ENCODE measurements at places on chromosomes 16 and 17. TPM values are rescaled to one million over a fixed set of nuclear protein-coding genes. Genes with fewer than 3 reads are reported as not detected.
A peak's percentile ranks its signal among the peaks of the same experiment; 100 is the strongest.

DNA sequence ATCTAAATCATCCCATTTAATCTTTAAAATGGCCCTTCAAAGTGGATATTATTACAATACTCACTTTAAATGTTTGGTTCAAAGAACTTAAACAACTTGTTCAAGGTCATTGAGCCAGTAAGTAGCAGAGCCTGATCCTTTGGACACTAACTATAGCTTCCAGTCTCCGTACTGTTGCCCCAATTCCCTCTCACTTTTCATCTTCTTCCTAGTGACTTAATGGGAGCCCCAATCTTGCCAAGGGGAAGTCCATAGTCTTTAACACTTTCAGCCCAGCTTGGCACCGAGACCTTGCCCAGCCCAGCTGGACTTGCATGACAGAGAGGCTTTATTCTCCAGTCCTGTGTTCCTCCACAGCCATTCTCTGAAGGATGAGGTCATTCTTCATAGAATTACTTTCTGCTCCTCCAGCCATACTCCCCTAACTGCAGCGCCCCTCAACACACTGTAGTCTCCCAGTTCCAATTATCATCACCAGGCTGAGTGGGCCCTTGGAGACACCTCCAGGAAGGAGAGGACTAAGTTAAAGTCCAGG, 49.2 kb upstream of the NLK start:
- no peaks in the 10 kb centered on the region for H3K4me1 ChIP-seq
- no peaks in the 10 kb centered on the region for H3K36me3 ChIP-seq
- H3K4me3 ChIP-seq: no peak overlapping the region
- no peak overlapping the region for H3K27ac ChIP-seq
- no peak for DNase-seq

GRCh38 chr16:2698103-2698870, 16.0 kb downstream of the KCTD5 start:
- peaks cover 17% of the 10 kb centered on the region for H3K36me3 ChIP-seq
- DNase-seq: no peak
- H3K27me3 ChIP-seq: no peaks in the 10 kb centered on the region
- no peak overlapping the region for H3K27ac ChIP-seq

DNA sequence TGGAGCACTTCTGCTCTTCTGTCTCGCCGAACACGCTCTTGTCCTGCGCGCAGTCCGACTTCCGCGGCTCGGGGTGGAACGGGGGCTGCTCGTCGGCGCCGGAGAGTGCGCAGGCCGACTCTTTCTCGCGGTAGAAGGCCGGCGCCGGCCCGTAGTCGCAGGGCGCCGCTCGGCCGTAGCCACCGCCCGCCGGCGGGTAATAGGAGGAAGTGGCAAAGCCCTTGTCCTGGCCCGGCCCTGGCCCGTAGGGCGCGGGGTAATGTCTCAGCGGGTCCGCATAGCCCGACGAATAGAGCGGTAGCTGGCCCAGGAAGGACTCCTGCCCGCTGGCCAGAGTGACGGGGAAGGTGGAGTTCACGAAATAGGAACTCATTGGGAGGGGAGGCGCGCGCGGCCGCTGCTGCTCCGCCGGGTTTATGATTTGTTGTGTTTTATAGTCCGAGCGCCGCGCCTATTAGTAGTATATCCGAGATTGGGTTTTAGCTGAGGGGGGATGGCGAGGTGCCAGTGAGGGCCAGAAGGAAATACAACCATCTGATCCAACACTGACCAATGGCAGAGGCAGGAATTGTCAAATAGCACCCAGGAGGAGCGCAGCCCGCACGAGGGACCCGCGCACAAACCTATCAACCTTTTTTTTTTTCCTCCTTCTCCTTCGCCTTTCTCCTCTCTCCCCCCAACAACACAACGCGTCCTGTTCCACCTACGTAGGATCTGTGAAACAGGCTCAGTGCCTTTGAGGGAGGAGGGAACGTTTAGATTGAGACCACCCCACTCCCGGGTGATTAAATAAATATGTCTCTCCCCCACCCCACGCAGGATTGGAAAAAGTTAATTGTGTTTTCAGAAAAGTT, 4.4 kb upstream of the HOXB5 start:
- no peaks in the 10 kb centered on the region for H3K36me3 ChIP-seq
- H3K27ac ChIP-seq: no peak overlapping the region
- H3K4me1 ChIP-seq: peaks cover 53% of the 10 kb centered on the region
- peak overlapping the region; percentile 71 for H3K4me3 ChIP-seq
- DNase-seq: peak; percentile 54
- peaks cover 80% of the 10 kb centered on the region for H3K27me3 ChIP-seq

GRCh38 chr17:80034791-80035686, 633 bp downstream of the TBC1D16 start:
- peak overlapping the region; percentile 74 for H3K4me3 ChIP-seq
- no peak overlapping the region for H3K27ac ChIP-seq
- no peaks in the 10 kb centered on the region for H3K36me3 ChIP-seq
- DNase-seq: peak; percentile 67
- H3K27me3 ChIP-seq: peaks cover 33% of the 10 kb centered on the region

DNA sequence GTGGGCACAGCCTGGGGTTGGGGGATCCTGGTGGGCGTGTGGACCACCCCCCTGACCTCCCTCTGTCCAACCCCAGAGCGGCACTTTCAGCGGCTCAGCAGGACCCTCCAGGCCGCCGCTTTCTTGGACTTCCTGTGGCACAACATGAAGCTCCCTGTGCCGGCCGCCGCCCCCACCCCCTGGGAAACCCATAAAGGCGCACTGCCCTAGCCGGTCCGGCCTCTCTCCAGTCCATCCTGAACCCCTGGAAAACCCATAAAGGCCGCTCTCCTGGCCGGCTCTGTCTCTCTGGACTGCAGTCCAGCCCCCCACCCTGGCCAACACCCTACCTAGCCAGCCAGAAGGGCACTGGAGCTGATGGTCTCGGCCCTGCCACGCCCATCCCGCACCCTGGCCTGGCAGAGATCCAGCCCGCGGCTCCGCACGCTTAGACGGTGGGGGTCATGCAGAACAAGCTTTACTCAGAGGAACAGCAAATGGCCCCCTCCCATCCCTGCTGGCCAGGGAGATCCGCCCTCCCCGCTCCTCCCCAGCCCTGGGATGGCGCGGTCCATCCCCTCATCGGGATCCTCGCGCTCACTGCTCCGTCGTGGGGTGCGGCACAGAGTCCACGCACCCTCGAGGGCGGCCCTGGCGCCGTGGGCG, 2.7 kb downstream of the NOXO1 start:
- peaks cover 10% of the 10 kb centered on the region for H3K4me1 ChIP-seq
- H3K36me3 ChIP-seq: peaks cover 18% of the 10 kb centered on the region
- H3K4me3 ChIP-seq: no peak overlapping the region

DNA sequence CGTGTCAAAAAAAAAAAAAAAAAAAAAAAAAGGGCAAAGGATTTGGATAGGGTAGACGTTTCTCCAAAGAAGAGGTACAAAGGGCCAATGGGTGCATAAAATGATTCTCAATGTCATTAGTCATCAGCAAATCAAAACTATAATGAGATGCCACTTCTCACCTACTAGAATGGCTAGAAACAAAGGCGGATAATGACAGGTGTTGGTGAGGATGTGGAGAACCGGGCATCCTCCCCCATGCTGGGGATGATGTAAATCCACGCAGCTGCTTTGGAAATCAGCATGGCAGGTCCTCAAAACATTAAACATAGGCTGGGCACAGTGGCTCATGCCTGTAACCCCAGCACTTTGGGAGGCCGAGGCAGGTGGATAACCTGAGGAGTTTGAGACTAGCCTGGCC, 9.4 kb downstream of the ITGAX start:
- H3K4me1 ChIP-seq: peaks cover 52% of the 10 kb centered on the region
- H3K27me3 ChIP-seq: no peaks in the 10 kb centered on the region
- peaks cover 8% of the 10 kb centered on the region for H3K36me3 ChIP-seq
- H3K27ac ChIP-seq: no peak overlapping the region
- DNase-seq: no peak

DNA sequence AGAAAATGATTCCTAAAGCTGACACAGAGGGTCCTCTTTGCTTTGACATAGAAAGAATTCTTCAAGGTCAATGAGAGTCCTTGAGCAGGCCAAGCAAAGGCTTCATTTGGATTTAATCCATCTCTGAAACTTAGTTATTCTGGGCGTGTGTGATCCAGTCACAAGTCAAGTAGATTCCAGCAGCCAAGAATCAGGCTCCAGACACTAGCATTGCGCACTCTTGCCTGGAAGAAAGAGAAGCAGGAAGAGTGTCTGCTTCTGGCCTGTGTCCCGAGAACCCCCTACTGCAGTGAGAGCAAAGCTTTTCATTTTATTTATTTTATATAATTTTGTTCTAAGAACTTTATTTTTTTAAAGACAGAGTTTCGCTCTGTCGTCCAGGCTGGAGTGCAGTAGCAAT, 88.2 kb upstream of the CACNG5 start:
- DNase-seq: no peak
- H3K36me3 ChIP-seq: peaks cover 39% of the 10 kb centered on the region
- H3K4me3 ChIP-seq: no peak overlapping the region
- no peak overlapping the region for H3K27ac ChIP-seq
- no peaks in the 10 kb centered on the region for H3K27me3 ChIP-seq

- H3K36me3 ChIP-seq: no peaks in the 10 kb centered on the region
- H3K27ac ChIP-seq: no peak overlapping the region
- no peak overlapping the region for H3K4me3 ChIP-seq
These were observed 23.2 kb upstream of the KIFC3 start for GRCh38 chr16:57825298-57826044.

GRCh38 chr16:85810097-85810741, 10.7 kb downstream of the COX4I1 start:
- peaks cover 17% of the 10 kb centered on the region for H3K36me3 ChIP-seq
- no peak for DNase-seq
- H3K27ac ChIP-seq: no peak overlapping the region
- H3K27me3 ChIP-seq: peaks cover 27% of the 10 kb centered on the region

DNA sequence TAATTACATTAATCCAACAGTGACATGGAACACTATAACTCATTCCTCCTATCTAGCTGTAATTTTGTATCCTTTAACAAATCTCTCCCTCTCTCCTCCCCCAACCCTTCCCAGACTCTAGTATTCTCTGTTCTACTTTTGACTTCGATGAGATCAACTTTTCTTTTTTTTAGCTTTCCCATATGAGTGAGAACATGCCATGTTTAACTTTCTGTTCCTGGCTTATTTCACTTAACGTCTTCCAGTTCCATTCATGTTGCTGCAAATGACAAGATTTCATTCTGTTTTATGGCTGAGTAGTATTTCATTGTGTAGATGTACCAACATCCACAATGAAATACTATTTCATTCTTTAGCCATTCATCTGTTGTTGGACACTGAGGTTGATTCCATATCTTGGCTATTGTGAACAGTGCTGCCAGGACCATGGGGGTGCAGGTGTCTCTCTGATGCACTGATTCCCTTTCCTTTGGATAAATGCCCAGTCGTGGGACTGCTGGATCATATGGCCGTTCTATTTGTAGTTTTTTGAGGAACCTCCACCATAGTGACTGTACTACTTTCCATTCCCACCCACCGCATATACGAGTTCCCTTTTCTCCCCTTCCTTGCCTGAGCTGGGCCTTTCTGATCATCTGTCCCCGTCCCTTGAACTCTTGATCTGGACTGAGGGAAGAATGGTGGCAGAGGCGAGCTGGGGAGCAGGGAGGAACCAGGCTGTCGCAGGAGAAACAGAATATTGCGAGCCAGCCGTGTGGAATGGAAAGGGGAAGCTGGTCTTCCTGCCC, 7.7 kb upstream of the CEP295NL start:
- H3K4me3 ChIP-seq: no peak overlapping the region
- DNase-seq: no peak
- H3K4me1 ChIP-seq: peaks cover under 1% of the 10 kb centered on the region

Gene CDC42EP4
- 0.58 TPM for total RNA-seq

Measured in activated CD8-positive, alpha-beta T cell treated with anti-CD3 and anti-CD28 coated beads, Interleukin-2, amount 10 ng/mL, durations not matched to agents 7 days and 5 days (primary cell).